Stimulated activated CD4-positive, alpha-beta T cell treated with anti-CD3 and anti-CD28 coated beads, Interleukin-15, amount 100 ng/mL, for 24 hours (primary cell): ENCODE measurements at places on chromosomes 3 and 15.

- DNase-seq, result no peak
These were observed 134.7 kb downstream of the P3H2 start for GRCh38 chr3:189985948-189986347.

GRCh38 chr15:66825139-66825538 lies 123.1 kb downstream of the SMAD6 start:
- no peak for DNase-seq

DNA sequence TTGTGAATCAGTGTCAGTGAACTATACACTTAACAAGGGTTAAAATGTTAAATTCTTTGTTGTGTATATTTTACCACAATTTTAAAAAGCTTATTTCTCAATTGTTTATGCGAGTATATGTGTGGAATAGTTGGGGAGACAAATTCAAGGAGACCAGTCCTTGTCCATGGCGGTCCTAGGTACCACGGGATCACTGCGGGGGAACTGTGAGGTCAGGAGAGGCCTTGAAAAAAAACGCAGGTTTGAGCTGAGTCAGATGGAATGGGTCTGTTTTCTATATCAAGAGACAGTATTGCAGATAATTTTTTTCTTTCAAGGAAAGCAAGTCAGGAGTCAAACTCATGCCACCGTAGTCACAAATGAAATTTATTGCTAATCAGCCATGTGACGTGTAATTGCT lies 18.5 kb downstream of the IGF1R start:
- DNase-seq, result no peak

GRCh38 chr3:141920701-141921100 lies 44.3 kb downstream of the ATP1B3 start:
- DNase-seq, result no peak
